ENCODE measurements at places on chromosomes 7 and 10.

- DNase-seq = no peak
These were observed 107.4 kb downstream of the WDFY4 start for GRCh38 chr10:48792121-48792520.

DNA sequence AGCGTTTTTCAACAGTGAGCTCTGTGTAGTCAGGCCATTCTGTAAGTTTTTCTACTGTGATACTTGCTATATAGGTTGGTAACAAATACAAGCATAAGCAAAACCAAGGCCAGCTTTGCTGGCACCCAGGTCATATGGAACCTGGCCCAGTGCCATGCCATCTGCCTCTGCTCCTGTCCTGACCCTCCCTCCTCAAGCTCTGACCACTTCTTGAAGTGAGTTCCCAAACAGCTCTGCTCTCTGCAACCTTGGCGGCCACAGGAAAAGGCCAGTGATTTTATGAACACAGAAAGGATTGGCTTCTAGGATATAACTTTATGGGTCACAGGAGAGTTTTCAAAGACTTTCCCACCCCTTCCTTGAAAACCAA lies 12.8 kb downstream of the NOD1 start:
- DNase-seq = no peak

DNA sequence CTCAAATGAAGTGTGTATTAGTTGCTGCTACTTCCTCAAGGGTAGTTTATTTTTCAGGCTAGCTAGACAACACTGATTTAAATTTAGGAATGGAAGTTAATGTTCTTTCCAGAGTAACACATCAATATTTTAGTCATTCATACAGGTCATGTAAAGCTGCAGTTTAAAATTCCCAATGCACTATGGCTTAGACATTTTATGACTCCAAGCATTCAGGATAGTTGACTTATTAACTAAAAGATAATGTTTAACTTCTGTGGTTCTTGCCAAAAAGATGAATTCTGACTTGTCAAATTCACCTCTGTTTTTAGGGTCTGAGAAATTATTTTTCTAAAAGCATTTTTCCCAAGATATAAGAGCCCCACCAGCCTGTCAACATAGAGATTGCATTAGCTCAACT lies 131.9 kb downstream of the TFPI2 start:
- DNase-seq = no peak

GRCh38 chr10:59913547-59914237 lies 7.3 kb upstream of the CCDC6 start:
- DNase-seq = no peak

GRCh38 chr10:24097751-24098207 lies 111.2 kb upstream of the KIAA1217 start:
- DNase-seq = no peak

DNA sequence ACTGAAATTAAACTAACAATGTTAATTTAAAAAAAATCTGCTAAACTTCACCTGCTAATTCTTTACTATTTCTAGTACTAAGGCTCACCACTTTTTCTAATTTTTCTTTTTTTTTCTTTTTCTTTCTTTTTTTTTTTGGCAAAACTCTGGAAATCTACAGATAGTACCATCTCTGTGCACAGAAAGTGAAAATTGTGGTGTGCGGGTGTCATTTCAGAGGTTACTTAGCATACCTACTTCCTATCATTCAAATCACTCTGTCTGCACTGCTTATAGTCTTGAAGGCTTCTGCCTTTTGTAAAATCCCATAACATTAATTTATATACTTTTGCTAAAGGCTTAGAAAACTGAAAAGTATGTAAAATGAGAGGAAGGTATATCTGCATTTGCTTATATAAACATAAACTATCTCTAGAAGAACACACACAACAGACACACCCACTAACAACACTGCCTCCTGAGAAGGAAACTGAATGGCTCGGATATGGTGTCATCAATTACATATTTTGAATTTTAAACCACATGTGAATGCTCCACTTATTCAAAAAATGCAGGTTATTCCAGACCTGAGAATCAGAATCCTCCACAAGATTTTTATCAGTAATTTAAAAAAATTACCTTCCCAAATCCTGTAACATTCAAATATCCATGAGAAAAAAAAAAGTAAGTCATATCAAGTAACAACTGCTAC lies 229.5 kb downstream of the PARD3 start:
- DNase-seq = no peak

GRCh38 chr10:26969145-26969926 lies 108.6 kb upstream of the ABI1 start:
- DNase-seq = no peak

DNA sequence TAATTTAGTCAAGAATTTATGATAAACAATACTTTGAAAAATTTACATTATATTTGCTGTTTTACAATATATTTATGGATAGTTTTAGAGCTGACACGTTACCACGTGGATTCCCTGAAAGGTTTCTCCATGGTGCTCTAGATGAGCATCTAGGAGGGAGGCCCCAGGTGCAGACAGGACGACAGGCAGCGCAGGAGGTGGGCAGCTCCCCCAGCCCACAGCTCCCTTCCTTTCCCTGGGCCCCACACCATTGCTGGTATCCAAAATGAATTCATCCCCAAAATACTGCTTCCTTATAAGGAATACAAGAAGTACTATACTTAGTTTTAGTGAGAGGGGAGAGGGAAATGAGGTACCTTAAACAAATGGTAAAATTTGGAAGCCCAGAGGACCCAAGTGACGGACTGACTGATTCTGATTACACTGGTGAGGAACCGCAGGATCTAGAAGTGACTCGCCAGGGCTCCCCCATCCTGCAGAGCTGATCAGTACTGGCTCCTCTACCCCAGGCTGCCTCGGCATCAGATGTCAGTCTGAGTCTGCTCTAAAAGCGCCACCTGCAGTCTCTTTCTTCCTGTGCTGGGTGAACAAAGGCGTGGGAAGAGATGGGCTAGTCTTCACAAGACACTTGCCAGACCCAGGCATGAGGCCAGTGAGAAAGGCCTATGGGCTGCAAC lies 89.2 kb downstream of the DLG5 start:
- DNase-seq = peak; percentile 73

DNA sequence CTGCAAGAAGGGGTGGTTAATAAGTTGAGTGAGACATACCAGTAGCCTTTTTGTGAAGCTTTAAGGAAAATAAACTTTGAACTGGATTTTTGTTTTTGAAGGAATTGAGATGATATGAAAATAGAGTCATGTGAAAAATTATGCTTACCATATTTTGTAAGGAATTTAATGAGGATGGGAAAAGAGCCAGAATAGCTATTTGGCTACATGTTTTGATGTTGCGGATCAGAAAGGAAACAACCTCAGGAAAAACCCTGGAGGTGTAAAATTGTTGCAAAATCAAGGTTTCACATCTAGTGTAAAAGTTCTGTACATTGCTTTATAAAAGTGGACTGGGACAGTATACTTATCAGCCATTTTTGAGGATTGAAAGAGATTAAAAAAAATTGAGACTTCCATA lies 15.0 kb downstream of the TBC1D12 start:
- DNase-seq = no peak

- DNase-seq = no peak
These were observed 431.1 kb upstream of the LRGUK start for GRCh38 chr7:133696056-133696455.

GRCh38 chr7:107966711-107967110 lies 36.2 kb downstream of the LAMB1 start:
- no peak for DNase-seq

- DNase-seq = no peak
These were observed 14.1 kb downstream of the CNNM1 start for GRCh38 chr10:99343262-99343661.

DNA sequence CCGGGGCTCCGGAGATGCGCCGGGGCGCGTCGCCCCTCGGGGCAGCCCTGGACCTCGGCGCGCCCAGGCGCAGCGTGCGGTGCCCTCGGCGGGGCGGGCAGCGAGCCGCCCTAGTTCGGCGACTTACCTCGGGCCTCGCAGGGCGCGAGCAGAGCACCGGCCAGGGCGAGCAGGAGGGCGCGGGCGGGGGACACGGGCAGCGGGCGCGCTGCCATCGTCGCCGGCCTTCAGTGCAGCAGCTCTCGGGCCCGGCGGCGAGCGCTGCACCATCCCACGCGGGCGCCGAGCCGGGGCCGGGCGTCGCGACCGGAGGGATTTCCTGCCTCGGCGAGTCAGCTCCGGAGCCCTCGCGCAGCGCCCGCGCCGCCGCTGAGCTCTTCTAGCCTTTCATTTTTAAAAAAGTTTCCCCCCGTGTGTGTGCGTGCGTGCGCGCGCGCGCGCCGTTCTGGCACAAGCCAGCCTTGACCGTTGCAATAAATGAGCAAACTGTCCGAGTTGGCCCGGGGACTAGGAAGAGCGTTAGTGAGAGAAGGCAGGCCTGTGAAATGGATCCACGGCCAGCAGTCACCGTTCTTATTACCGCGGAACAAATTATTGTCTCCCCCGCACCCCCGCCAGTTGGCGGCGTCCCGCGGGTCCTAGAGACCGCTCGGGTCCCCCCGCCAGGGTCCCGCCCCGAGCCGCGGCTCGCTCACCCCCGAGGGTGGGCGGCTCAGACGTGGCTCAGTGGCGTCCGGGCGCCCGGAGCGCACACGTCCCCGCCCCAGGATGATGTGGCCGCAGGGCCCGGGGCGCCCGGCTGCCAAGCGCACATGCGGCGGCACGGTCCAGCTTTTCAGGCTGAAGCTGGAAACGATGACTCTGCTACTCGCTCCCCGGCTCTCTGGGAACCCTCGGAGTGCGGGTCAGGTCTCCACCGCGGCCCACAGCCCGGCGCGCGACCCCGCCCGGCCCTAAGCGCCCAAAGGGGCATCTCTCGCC lies at the start of gene ADAM12:
Gene ADAM12, minus strand, starts transcription at position 547 of the 981 bp plus-strand sequence. Its CDS starts 332 bp downstream, at position 215.
- DNase-seq = no peak

DNA sequence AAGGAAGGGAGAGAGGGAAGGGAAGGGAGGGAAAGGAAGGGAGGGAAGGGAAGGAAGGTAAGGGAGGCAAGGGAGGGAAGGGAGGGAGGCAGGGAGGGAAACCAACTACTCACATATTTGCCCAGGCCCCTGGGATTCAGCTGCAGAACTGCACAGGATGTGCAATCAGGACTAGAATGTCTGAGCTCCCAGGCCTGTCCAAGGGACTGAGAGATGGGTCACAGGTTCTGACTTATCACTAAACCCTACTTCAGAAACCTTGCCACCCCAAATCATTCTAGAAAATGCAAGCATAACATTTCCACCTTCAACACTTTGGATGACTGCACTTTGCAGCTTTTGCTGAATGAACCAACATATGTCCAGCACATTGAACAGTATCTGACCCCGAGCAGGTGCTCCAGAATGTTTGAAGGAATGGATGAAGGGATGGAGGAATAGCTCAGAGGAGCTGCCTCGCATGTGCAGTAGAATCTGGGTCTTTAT lies 245.3 kb downstream of the KCNMA1 start:
- DNase-seq = no peak

All from CD4-positive, alpha-beta T cell treated with Interleukin-6 at 100 ng/mL for 8 hours (primary cell).